ENCODE measurements at places on chromosomes 13 and 19.
A peak's percentile ranks its signal among the peaks of the same experiment; 100 is the strongest.

GRCh38 chr13:29125191-29125933 lies 305.2 kb downstream of the MTUS2 start:
- DNase-seq: no peak

- DNase-seq: no peak
These were observed 57.2 kb downstream of the NHLRC3 start for GRCh38 chr13:39095500-39095899.

DNA sequence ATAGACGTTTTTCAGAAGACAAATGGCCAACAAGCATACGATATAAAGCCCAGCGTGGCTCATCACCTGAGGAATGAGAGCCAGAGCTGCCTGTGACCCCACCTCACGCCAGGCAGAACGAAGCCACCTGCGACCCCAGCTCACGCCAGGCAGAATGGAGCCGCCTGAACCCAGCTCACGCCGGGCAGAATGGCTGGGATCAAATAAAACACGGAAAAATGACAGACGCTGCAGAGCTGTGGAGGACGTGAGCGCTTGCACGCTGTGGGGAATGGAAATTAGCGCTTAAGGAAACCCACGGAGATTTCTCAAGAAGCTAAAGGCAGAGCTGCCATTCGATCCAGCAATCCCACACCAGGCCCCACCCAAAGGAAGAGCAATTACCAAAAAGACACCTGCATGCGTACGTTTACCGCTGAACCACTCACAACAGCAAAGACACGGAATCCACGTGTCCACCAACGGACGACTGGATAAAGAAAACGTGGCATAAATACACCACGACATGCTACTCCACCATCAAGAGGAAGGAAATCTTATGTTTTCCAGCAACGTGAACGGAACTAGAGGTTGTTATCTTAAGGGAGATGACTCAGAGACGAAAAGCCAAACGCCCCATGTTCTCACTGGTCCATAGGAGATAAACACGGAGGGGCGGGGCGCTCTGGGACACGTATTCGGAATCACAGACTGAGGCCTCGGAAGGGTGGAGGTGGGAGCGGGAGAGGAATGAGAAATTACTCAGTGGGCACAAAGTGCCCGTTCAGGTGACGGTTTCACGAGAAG lies 30.7 kb upstream of the C13orf46 start:
- DNase-seq: no peak

- DNase-seq: no peak
These were observed 9.3 kb downstream of the MUC16 start for GRCh38 chr19:9000933-9001332.

DNA sequence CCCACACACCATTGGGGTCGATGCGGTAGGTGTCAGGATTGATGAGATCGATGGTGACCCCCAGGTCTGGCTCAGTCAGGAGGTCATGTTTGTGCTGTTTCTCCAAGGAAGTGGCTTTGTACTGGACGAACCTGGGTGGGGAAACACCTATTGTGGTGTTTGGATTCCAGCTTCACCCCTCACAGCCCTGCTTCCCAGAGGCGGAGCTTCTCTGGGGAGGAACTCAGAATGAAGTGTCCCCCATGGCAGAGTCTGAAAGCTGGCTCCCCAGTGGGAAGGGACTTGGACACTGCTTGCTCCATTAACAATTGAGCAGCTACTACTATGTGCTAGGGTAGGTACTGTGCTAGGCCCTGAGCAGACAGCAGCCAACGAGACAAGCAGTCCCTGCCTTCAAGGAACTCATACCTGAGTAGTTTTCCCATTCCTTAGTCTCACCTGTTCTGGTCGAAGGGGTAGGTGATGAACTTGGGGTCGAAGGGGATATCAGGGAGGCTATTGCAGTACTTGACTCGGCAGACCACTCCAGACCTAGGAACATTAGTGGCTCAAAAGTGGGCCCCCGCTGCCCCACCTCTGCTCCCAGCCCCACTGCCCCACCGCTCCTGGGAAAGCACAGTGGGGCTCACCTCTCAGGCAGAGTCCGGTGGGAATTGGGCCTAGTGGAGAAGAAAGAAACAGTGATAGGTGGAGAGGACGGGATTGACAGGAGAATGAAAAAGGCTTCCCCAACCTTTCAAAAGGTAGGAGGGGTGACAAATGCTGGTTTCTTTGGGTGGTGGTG lies 1.1 kb downstream of the PAF1 start:
- DNase-seq: no peak

- DNase-seq: no peak
These were observed 3.0 kb upstream of the NAA16 start for GRCh38 chr13:41307884-41308640.

DNA sequence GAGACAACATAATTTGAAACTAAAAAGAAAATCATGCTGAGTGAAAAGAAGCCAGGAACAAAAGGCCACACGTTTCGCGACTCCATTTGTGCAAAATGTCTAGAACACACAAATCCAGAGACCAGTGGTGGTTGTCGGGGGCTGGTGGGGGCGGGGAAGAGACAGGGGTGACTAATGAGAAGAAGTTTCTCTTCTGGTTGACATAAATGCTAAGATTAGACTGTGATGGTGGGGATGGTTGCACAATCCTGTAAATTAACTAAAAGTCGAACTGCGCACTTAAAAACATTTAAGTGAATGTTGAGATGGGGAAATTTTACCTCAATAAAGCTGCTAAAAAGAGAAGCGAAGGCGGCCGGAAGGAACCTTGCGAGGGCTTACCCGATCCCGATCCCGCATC lies 7.1 kb downstream of the AKAP8 start:
- no peak for DNase-seq

GRCh38 chr13:43698758-43699157 lies 88.0 kb downstream of the ENOX1 start:
- DNase-seq: no peak

GRCh38 chr13:28457521-28457920 lies 37.4 kb downstream of the FLT1 start:
- no peak for DNase-seq

GRCh38 chr13:20891768-20892167 lies 10.8 kb downstream of the XPO4 start:
- no peak for DNase-seq

GRCh38 chr13:85806553-85807175 lies 7.4 kb upstream of the SLITRK6 start:
- DNase-seq: peak; percentile 43

DNA sequence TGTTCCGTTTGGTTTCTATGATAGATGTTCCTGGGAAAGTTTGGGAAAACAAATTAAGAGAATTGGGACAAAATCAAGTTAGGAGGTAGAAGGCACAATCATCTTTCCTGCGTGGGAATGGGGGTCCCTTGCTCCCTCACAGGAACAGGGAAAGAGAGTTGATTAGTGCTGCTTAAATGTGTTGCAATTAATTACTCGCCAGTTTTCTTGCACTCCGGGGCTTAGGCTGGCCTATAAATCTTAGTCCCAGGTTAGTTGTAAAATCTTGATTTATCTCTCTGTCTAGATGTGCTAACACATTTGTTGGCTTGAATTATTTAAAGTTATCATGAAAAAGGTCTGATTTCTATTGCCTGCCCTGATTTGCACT lies 10.1 kb downstream of the B3GLCT start:
- DNase-seq: no peak

- DNase-seq: no peak
These were observed 36.7 kb downstream of the LNX2 start for GRCh38 chr13:27583645-27584044.

- no peak for DNase-seq
These were observed 1.4 kb downstream of the GRIN3B start for GRCh38 chr19:1001538-1002166.

DNA sequence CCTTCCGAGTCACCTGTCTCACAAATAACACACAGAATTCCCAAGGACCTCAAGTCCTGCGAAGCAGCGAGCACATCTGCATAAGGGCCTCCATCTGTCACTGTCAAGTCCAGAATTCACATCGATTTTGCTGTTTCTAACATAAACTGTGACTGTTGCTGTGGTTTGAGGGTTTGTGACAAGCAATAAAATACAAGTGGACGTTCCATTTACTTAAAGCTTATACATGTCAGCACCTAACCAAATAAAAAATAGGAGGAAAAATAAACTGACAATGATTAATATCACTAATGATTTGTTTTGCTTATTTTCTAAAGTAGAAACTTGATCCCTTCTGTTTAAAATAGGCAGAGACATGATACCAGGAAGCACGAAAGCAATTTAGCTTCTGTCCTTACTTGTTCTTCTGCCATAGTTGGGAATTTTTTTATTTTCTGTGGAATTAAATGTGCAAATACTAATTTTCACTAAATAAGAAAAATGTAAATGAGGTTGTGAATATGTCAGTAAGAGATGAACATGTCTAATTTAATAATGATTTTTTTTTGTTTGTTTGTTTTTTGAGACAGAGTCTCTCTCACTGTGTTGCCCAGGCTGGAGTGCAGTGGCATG lies 279.1 kb downstream of the FGF9 start:
- no peak for DNase-seq

GRCh38 chr13:108549934-108550333 lies 79.5 kb upstream of the MYO16 start:
- DNase-seq: no peak

GRCh38 chr13:98222816-98223215 lies 45.7 kb upstream of the RNF113B start:
- DNase-seq: no peak

- DNase-seq: no peak
These were observed 40.8 kb upstream of the RFXAP start for GRCh38 chr13:36778083-36778671.

DNA sequence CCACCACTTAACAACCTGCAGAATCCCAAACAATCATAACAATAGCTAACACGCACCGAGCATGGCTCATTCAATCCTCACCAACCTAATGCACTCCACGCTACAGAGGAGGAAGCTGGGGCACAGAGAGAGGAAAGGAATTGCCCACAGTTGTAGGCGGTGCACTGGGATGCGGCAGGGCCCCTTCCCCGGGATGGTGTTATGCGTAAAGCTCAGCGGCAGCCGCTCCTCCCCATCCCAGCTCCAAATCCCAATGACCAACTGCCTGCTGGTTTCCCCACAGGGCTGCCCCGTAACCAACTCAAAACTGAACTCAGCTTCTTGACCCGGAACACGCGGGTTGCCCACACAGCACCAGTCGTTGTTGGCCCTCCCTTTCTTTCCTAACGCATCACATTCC lies 42.2 kb downstream of the SERP2 start:
- no peak for DNase-seq

DNA sequence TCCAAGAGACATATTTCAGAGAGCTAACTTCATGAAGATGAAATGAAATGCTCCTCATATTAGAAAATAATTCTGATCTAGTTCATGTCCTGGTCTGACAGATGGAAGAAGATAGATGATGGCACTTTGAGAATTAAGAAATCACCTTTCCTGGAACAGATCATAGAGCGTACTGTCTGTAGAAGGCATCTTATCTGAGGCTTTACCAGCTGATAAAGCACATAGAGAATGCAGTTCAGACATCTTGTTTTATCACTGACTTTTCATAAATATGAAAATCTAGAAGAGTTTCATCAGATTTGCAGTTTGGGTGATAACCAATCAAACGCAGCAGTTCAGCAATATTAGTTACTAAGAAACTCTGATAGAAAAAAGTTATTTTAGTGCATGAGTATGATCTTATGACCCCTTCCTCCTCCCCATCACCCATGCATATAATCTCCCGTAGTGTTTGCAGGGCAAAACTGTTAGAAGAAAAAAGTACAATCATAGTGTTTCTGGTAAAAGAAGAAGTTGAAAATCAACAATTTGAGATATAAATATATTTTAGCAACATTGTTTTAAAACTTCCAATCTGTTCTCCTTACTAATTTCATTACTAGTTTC lies 585.2 kb downstream of the PCDH9 start:
- DNase-seq: no peak

DNA sequence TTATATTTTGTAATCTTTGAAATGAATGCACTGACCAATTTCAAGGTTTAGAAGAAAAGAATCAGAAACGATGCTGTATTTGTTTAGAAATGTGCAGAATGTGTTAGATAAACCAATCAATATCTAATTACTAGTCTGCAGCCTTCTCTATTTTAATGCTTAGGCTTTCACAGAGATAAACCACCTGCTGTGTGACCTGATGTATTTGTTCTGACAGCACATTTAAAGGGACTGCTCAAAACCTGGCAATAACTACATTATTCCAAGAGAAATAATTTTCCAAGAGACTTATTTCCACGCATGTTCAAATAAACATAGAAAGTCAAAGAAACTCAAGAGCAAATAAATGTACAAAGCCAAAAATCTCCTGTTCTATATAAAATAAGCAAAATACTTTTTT lies 641.6 kb upstream of the PCDH20 start:
- DNase-seq: no peak

DNA sequence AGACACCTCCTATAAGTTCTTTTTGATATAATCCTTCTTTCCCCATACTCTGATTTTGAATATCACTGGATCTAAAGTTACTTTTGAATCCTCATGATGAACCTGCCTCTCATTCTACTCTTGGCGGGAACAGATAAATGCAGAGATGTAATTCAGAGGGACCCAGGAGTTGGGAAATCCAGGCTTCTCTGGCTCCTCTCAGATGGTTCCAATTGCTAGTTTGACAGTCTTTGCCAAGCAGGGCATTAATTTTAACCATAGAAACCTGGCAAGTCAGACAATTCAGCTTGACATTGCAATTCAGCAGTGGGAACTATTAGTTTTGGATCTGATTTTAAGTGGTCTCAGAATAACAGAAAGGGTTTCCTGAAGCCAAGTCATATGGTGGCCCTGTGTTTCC lies 67.3 kb upstream of the KLF12 start:
- no peak for DNase-seq

- DNase-seq: no peak
These were observed 222.2 kb downstream of the MYO16 start for GRCh38 chr13:108851660-108852059.

DNA sequence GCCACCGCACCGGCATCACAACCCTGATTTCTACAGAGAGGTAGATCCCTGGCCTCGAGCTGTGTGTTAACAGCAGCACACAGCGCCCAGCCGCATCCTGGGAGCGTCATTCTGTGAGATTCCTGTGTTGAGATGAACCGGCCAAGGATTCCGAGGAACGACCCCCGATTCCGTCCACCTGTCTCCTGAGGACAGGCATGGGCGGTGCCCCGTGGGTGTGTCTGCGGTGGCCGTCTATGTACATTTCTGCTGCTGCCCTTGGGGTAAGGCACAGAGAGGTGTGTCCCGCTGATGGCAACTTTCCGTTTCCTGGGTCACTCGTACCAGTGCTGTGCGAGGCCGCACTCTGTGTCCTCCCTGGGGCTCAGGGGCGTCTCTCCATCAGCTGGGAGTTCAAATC lies 16.1 kb upstream of the F2RL3 start:
- DNase-seq: no peak

GRCh38 chr19:50882188-50882587 lies 8.9 kb downstream of the KLK2 start:
- no peak for DNase-seq

GRCh38 chr13:94400874-94401273 lies 78.6 kb downstream of the DCT start:
- no peak for DNase-seq

- DNase-seq: no peak
These were observed 60.9 kb upstream of the RANBP3 start for GRCh38 chr19:6038634-6039405.

GRCh38 chr13:66933527-66933926 lies 296.6 kb downstream of the PCDH9 start:
- DNase-seq: no peak

GRCh38 chr13:53200075-53200474 lies 171.5 kb downstream of the OLFM4 start:
- DNase-seq: no peak

GRCh38 chr13:42377640-42378382 lies 105.9 kb downstream of the AKAP11 start:
- DNase-seq: peak; percentile 1
